SIG-M5 (cell line): ENCODE measurements at places on chromosomes 2 and 18.

GRCh38 chr2:27792759-27793158 lies 21.2 kb downstream of the MRPL33 start:
- no peak for DNase-seq

DNA sequence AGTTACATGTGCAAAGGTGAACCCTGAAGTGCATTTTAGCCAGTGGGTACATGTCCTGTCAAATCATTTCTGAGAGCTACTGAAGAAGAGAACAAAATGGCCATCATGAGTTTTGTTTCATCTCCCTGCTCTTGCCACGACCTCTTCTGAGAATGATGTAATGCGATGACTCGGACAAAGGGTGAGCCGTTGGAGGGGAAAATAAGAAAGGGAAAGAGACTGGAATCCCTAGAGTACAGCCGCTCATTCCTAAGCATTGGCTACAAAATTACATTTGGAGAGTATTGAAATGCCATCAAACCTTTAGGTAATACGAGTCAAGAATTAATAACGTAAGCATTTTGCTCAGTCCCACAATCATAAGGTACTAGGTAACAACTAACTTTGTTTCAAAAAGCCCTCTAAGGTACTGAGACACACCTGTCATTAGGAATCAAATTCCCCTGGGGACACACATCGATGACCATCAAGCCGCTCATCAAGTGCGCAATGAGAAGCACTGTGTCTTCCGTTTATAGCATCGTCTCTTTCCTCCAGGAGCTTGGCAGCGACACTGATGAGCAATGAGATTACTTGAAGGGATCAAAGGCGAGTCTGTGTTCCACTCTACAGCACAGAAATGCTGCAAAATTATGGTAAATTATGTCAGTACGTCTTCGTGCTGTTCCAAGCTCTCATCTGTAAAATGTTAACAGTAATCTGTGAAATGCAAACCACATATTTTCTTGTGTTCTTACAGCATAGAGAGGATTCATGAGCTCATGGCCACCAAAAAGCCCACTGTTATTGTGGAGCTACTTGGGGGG lies 97.3 kb upstream of the PIEZO2 start:
- DNase-seq: no peak

- no peak for DNase-seq
These were observed 131.5 kb upstream of the STON1 start for GRCh38 chr2:48398285-48399002.

DNA sequence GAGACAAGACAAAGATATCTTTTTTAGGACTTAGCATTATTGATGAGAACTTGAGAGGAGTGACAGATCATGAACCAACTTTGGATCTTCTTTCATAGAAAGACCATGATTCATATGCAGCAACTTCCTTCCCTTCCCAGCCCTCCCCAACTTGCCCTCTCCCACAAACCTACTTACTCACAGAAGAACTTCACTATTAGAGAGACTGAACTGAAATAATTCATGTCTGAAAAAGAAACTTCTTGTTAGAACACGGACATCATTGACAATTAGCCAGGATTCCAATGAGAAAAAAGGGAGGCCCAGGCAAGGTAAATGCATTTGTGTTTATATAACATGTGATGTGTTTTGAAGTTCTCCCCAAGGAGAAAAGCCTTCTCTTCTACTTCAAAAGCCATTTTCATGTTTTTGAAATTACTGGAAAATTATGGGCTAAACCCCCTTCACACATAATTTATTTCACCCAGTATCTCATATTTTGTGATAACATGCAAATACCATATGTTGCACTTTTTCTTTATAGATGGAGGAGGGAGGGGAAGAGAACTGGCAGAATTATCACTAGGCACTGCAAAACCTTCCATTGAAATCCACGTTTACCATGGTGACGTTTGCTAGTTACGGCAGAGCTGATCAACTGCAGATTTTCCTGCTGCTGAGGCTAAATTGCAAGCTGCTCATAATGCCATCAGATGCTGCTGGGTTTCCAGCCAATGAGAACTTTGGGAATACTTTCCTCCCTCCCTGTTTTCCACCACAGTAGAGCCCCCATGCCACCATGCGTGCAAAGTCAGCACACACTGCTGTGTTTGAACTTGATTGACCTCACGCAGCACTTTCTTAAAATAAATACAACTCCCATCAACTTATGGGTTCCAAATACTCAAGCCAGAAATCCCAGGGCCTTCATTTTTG lies 294.7 kb downstream of the MEIS1 start:
- DNase-seq: no peak

DNA sequence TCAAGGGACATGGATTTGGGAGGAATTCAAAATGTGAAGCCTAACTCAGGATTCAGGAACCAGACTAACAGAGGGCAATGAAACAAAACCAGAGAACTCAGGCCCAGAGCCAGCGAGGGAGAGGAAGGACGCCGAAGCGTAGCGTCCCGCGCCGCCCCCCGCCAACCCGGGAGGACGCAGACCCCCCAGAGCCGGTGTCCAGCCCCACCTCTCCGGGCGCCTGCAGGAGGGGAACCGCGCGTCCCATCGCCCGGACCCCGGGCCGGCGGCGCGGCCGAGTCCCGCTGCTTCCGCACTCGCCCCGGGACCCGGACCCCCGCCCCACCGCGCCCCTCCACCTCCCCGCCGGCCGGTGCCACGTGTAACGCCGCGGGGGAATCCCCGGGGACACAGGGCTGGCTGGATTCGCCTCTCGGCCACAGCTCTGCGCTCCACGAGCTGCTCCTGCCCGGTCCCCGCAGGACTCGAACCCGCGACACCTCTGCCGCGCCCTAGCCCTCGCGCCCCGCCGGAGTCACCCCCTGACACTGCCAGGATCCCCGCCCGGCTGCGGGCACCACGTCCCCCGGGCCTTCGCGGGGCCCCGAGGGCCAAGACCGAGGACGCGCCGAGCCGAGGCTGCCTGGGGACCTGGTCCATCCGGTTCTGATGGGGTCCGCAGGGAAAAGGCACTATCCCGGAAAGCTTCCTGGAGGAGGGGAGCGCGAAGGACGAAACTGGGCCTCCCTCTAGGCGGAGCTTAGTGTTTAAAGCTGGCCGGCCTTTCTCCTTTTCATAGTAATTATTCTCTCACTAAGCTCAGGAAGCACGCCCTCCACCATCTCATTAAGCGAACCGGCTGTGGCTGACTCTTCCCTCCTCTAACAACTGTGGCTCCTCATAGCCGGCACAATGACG lies 40.4 kb upstream of the FAM124B start:
- DNase-seq: no peak

DNA sequence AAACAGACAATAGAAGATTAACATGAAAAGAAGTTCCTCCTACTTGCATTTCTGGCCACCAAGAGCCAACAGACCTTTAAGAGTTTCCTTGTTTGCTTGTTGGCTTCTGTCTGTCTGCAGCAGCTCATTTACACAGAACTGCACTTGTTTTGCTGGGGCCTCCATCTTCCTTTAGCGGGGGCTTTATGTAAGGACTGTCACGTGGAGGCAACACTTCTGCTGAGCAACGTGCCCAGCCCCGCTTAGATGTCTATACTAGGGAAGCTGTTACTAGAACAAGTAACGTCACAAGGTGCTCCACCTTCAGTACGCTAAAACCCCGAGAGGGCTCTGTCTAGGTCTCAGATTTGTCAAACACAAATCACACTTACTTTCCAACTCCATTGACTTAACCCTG lies 104.3 kb upstream of the PXDN start:
- DNase-seq: no peak

DNA sequence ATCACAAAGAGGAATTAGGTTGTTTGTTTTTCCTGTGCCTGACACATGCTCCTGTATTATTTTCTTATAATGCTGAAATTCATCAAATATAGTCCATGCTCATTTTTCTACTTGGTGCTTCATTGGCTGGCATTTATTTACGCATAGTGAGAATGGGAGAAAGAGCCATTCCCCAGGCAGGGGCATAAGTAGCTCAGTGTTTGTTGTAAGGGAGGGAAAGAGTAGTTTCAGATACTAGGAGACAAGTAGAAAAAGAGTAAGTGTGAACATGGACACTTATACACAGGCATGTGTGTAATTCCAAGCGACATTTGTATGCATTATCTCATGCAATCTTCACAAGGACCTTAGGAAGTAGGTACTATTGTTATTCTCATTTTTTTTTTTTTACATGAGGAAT lies 111.9 kb upstream of the UGP2 start:
- no peak for DNase-seq

- DNase-seq: no peak
These were observed 119.3 kb downstream of the ABCA12 start for GRCh38 chr2:215019085-215019484.

DNA sequence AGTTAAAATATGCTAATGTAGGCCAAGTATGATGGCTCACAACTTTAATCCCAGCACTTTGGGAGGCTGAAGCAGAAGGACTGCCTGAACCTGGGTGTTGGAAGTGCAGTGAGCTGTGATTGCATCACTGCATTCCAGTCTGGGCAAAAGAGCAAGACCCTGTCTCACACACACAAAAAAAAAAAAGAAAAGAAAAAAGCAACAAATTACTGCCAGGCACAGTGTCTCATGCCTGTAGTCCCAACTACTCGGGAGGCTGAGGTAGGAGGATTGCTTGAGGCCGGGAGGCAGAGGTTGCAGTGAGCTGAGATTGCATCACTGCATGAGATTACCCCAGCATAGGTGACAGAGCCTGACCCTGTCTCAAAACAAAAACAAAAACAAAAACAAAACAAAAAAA lies 110.6 kb downstream of the PRELID3A start:
- DNase-seq: no peak

GRCh38 chr2:2117923-2118322 lies 213.2 kb downstream of the MYT1L start:
- DNase-seq: no peak

DNA sequence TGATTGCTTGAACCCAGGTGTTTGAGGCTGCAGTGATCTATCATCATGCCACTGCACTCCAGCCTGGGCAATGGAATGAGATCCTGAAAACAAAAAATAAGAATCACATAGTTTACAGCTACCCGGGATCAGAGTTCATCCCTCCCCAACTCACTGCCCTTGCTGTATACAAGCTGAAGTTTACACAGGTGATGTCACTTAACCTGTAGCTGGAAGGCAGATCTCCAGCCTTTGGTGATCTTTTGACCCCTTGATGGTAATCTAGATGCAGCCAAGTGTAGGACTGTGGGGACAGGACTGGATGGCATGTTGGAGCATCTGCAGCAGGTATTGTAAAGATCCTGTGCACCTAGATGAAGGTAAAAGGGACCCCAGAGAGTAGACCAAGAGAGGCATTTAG lies 66.7 kb upstream of the SLC14A2 start:
- no peak for DNase-seq

- DNase-seq: no peak
These were observed 163.0 kb downstream of the SEPTIN10 start for GRCh38 chr2:109450574-109451273.

DNA sequence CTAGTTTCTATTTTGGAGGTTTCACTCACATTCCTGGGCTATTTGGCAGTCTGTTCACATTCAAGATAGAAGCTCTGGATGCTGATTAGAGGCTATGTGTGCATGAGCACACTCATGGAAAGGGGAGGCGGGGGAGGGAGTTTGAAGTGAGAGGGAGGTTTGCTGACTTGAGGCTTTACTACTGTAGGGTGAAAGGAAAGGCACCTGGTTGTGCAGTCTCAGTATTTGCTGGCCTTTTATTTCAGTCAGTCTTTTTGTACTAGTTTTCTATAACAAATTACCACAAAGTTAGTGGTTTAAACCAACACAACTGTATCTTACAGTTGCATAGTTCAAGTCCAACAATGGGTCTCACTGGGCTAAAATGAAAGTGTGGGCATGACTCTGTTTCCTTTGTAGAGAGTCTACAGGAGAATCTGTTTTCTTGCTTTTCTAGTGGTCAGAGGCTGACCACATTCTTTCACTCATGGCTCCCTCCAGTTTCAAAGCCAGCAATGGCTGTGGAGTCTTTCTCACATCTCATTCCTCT lies 47.7 kb upstream of the NR4A2 start:
- DNase-seq: no peak

DNA sequence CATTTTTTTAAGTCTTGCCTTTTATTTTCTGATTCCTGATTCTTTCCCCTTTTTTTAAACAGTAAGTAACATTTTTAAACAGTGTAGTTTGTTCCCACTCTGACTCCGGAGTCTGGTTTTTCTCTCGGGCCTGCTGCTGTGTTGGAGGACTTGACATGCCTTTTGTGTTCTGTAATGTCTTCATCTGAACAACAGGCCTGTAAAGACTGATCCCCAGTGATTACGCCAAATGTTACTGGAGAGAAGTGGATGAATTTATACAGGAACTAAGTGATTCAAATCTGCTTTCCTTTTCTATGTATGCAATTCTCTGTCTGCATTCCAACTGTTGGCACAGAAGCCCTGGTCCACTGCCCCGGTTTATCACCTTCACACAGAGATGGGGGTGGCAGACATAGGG lies 54.3 kb upstream of the RMDN2 start:
- no peak for DNase-seq

DNA sequence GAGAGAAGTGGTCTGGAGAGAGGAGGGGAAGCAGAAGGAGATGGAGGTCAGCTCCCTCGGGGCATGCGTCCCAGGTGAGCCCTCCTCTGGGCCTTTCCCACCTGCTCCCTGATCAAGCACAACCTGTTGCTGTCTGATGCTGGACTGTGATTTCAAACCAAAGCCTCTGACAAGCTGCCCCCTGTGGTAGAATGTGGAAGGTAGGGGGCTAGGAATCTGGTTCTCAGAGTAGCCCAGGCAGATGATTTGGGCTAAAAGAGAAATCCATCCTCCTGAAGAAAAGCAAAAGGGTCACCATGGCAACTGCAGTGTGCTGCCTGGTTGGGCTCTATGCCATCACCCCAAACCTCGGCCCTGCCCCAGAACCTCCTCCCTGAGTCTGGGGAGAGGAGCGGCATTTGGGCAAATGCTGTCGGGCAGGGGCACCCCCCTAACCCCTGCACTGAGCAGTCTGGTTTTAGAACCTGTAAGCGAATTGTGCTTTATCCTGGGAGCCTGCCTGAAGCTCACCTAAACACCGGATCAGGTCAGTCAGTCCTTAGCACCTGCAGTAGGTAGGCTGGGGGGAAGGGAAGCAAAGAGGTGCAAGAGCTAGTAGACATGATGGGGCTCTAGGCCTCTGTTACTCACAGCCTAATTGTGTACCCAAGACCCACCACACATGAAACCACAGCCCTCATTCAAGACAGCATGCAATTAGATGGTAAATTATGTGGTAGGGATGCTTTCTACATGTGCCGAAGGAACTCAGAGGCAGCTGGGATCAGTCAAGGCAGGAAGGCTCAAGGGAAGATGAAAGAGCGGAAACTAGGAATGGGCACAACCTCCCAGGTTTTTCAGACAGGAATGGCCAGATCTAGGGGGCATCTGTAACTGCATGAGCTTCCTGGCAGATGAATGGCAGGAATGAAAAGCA lies 83.5 kb downstream of the DNMT3A start:
- DNase-seq: no peak

- DNase-seq: no peak
These were observed 589 bp upstream of the DAW1 start for GRCh38 chr2:227870710-227871374.

- no peak for DNase-seq
These were observed 149.3 kb downstream of the COL6A3 start for GRCh38 chr2:237264480-237265219.

DNA sequence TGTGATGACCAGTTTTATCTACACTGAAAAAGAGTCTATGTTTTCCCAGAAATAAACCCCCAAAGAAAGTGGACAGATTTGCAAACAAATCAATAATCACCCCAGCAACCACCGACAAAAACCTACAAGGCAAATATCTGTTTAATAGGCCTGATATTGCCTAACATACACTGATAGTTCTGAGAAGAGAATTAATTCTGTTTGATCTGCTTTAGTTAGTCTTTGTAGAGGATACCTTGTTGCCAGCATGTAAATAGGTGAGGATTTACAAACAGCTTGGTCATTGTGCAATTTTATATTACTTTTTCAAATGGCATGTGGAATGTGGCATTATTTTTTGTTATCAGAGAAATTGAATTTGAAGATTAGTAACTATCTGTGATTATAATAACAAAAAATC lies 86.5 kb downstream of the DCC start:
- no peak for DNase-seq

- no peak for DNase-seq
These were observed 5.1 kb downstream of the NFATC1 start for GRCh38 chr18:79400591-79401381.
